PC-9 (cell line): ENCODE measurements at places on chromosomes 12 and 14.

- no peak for DNase-seq
Measured at GRCh38 chr14:106308839-106309389, 782.5 kb downstream of the TMEM121 start.

DNA sequence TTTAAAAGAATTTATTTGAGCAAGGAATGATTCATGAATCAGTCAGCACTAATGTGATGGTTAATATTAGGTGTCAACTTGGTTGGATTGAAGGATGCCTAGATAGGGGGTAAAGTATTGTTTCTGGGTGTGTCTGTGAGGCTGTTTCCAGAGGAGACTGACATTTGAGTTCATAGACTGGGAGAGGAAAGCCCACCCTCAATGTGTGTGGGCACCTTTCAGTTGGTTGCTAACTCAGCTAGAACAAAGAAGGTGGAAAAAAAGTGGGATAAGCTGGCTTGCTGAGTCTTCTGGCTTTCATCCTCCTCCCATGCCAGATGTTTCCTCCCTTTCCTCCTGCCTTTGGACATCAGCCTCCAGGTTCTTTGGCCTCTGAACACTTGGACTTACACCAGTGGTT lies 47.2 kb downstream of the TESPA1 start:
- no peak for DNase-seq

- DNase-seq = no peak
Measured at GRCh38 chr12:124862768-124863415, 772 bp downstream of the SCARB1 start.

GRCh38 chr12:57896115-57896433 lies 45.3 kb upstream of the ATP23 start:
- DNase-seq = no peak

DNA sequence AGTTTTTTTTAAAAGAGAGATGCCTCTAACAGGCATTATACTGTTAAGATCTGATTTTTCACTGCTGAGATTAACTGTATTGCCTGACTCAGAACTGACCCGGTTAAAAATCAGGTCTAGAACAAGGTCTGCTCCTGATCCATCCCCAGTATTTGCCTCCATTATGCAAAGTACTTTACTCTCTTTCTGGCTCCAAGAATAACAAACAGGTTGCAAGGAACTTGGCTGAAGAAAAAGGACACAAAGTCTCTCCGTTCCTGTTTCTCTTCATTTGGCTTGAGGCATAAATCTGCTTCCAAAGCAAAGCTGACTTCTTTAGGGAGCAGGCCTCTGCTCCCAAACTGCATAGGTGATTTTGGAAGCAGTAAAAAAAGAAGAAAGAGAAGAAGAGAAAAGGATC lies 199.3 kb upstream of the PDZRN4 start:
- DNase-seq = no peak

- no peak for DNase-seq
Measured at GRCh38 chr14:95067526-95067925, 89.8 kb downstream of the DICER1 start.

DNA sequence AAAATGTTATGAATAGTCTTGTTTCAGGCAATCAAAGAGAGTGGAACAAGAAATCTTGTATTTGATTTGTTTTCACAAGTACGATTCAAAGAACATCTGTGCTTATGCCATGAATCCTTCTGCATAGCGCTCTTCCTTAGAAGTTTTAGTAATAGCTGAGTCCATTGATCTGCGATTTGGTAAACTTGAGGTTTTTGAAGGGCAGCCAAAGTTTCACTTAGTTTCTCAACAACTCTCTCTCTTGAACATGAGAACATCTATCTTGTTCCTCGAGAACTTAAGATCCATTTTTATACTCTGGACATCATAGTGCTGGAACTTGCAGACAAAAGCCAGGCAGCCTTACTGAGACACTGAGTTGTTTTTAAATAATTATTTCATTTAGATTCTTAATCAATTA lies 96.2 kb upstream of the USP15 start:
- no peak for DNase-seq

DNA sequence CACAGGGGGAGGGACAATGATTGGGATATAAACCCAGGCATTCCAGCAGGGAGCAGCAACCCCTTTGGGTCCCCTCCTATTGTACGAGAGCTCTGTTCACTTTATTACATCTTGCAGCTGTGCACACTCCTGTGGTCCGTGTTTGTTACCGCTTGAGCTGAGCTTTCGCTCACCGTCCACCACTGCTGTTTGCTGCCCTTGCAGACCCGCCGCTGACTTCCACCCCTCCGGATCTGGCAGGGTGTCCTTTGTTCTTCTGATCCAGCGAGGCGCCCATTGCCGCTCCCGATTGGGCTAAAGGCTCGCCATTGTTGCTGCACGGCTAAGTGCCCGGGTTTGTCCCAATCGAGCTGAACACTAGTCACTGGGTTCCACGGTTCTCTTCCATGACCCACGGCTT lies 64.1 kb downstream of the E2F7 start:
- DNase-seq = no peak

DNA sequence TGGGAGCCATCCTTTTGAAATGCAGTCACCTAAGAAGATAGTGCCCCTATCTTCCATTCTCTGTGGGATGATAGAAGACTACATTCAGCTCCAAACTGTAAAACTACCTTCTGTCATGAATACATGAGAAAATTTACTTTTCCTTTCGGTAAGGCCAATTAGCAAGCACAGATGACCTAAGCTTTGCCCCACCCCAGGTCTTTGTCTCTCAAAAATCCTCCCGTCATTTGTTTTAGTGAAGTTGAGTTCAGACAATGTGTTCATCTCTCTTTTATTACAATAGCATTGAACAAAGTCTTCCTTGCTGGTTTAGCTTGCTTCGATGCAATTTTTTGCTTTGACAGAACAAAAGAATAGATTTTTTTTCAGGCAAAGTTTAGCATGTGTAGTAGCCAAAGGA lies 18.2 kb upstream of the FSCB start:
- DNase-seq = no peak

DNA sequence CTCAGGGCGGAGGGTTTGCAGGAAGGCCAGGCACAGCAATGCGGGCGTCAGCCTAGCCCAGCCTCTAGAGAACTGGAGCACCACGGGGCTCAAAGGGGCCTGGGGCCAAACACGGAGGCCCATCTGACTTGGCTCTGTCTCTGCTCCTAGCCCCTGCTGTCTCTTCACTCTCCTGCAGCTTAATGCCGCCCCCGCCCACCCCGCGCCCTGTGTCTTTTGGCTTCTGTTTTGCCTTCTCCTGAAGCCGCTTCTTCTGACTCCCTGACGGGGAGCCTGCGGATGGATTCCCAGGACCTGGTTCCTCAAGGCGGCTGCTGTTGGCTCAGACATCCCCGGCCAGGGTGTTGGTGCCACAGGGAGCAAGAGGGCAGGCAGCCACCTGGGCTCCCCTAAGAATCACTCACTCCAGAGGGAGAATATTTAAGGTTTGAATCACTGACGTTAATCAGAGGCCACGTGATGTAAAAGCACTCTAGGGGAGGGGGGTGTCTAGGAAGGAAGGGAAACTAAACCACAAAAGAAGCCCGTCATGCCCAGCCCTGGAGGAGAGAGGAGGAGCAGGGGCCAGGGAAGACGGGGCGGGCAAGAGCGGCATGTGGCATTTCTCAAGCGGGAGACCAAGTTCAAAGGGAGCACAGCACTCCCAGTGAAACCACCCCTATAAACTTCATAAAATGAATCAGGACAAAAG lies 36.9 kb upstream of the PRMT8 start:
- peak; percentile 35 for DNase-seq

- DNase-seq = no peak
Measured at GRCh38 chr12:83656004-83656403, 969.3 kb downstream of the TMTC2 start.

DNA sequence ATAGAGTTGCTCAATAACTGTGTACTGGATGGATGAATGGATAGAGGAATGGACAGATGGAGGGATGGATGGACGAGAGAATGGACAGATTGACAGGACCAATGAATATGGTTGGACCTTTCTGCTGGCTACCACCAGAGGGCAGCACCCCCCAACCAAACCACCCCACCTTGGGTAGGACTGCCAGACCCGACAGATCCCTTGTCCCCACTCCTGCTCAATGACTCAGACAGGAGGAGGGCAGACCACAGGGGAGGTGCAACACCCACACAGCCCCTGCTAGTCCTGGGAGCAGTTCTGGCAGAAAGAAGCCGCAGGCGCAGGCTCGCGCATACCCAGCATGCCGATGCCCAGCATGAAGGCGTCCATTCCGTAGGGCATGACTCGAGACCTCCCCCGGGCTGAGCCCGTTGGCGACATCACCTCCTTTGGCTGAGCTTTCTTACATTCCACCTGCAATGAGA lies 12.4 kb downstream of the MSI1 start:
- DNase-seq = peak; percentile 92

- DNase-seq = no peak
Measured at GRCh38 chr12:63937378-63938316, 93.1 kb downstream of the SRGAP1 start.

GRCh38 chr14:77598366-77599070 lies 17.9 kb downstream of the SPTLC2 start:
- DNase-seq = no peak

DNA sequence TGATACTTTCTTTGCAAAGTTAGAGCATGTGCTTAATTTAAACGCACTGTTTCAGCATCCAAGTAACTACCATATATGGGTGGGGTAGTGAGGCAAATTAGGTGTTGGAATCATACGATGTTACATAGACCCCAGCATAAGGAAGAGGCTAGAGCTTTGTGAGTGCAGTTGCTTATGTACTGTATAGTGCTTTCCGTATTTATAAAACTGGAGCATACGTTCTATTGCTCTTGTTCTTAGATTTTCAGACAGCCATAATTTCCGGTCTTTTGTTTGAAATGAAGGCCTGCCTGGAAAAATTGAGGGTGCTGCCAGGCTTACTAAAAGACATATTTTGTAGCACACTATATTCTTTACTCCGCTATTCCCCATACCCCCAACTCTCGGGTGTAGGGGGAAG lies 335.7 kb downstream of the FOXG1 start:
- no peak for DNase-seq

GRCh38 chr12:100675432-100675831 lies 101.9 kb downstream of the GAS2L3 start:
- DNase-seq = no peak

DNA sequence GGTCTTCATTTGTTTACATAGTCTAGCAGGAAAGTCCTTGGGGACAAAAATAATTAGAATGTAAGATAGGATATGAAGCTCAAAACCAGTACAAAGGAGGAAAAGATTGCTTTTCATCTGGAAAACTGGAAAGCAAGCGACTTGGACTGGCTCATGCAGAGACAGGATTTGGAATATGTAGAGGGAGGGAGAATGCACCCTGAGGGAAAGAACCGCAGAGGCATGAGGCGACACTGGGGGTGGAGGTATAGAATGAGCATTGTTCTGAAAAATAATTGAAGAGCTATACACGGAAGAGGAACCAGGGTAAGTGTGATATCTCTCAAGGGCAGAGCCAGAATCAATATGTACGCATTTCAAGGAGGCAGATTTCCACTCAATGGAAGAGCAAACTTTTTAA lies 85.5 kb downstream of the PLEKHG3 start:
- DNase-seq = no peak

GRCh38 chr12:94416613-94417012 lies 43.1 kb downstream of the CEP83 start:
- DNase-seq = no peak

DNA sequence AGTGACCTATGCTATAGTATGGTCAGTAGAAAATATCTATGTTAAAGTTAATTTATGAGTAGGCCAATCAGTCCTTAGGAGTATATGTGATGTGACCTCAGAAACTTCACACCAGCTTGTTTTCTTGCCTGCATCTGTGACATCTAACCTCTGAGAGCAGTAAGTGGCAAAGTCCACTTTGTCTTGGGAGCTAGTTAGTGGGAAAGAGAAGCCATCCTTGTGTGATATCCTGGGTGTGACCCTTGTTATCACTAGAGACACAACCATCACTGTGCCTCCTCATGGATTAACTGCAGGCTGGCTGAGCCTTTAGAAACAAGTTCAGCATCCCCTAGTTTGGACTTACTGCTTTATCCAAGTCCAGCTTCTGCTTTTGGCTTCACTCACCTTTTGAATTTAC lies 170.6 kb upstream of the STXBP6 start:
- DNase-seq = no peak

DNA sequence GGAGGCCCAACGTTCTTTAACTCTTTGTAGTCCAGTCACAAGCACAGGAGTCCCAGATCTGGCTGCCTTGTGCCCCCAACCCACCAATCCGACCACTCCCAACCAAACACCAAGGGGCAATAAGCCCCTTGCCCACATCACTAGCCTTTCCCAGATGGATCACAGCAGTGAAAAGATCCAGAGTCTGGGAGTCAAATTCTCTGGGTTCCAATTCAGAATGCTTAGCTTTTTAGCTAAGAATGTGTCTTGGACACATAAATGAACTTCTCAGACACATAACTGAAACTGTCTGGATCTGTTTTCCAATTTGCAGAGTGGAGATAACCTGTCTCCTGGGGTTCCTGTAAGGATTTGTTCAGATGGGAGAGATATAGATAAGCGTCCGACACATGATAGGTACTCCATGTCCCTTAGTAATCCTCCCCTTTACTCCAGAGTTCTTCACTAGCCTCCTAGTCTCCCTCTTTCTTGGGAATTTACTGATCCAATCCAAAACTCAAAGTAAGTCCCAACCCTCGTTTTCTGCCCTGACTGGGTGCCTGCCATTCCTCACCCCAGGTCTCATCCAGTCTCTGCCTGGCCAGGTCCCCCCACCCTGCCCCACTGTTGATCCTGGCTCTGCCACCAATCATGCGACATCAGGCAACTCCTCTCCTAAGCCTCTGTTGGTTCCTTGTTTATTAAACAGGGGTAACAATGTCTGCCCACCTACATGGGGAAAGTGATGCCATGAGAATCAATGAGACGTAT lies 439 bp upstream of the TNFRSF1A start:
- DNase-seq = no peak

GRCh38 chr12:74889073-74889472 lies 320.6 kb downstream of the KCNC2 start:
- DNase-seq = no peak

- no peak for DNase-seq
Measured at GRCh38 chr14:89616425-89616824, 199.4 kb upstream of the FOXN3 start.

GRCh38 chr12:49934505-49934904 lies 16.0 kb upstream of the AQP2 start:
- no peak for DNase-seq

DNA sequence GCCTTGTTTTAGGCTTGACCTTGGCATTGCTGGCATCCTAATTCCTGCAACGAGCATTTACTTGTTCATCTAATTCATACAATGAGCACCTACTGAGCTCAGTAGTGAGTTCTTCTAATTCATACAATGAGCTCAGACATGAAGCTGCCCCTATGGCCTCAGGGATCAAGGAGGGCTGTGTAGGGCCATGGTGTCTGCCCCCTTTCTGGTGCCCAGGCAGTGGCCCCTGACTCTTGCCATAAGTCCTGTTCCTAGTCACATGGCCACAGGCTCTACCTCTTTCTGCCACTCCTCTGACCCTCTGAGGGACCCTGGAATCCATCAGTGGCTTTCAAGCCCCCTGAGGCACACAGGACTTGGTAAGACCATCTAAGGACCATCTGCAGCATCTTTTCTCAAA lies 148.8 kb downstream of the ZFP36L1 start:
- DNase-seq = no peak

DNA sequence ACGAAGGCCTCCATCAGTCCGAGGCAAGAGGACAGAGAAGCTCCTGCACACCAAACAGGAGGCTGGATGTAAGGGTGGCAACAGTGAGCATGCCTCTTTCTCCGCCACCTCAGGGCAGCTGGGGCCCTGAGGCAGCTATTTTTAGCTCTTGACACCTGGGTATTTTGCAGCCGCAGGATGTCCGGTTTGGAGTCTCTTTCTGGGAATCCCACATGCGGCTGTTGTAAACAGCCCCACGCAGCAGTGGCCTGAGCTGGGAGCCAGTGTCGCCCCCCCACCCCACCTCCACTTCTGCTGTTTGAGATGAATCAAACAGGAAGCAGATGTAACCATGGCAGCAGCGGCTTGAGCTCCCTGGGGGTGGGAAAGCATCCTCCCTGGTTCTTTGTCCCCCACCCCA lies 11.7 kb downstream of the HDAC7 start:
- no peak for DNase-seq
